ENCODE measurements at places on chromosomes 3 and 15. TPM values are rescaled to one million over a fixed set of nuclear protein-coding genes. Genes with fewer than 3 reads are reported as not detected.

- H3K27ac ChIP-seq, result no peak overlapping the region
- H3K4me3 ChIP-seq, result no peak overlapping the region
- H3K36me3 ChIP-seq, result no peaks in the 10 kb centered on the region
- no peaks in the 10 kb centered on the region for H3K27me3 ChIP-seq
- no peak for DNase-seq
- H3K4me1 ChIP-seq, result no peaks in the 10 kb centered on the region
Observed at GRCh38 chr3:38563070-38563885, 67.1 kb downstream of the EXOG start.

GRCh38 chr15:82662641-82663040 lies 15.5 kb upstream of the CPEB1 start:
- H3K36me3 ChIP-seq, result no peaks in the 10 kb centered on the region
- H3K27ac ChIP-seq, result no peak overlapping the region
- DNase-seq, result no peak
- H3K4me1 ChIP-seq, result no peaks in the 10 kb centered on the region
- H3K4me3 ChIP-seq, result no peak overlapping the region

DNA sequence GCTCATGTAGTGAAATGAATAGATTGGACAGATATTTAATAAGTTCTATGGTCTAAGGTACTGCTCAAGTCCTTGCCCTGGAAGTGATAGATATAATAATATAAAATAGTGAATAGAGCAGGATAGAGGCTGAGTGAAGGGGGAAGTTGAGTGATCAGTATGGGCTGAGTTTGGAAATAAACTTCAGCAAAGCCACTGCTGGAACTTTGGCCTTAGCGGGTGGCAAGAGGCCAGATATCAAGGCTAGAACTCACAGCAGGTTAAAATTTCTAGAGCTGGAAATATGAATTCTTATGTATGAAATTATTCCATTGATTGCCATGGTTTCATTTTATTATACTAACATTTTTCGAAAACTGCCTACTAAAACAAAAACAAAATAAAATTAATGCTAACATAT lies 267.6 kb upstream of the DPH6 start:
- no peak overlapping the region for H3K4me3 ChIP-seq
- H3K27ac ChIP-seq, result no peak overlapping the region
- no peaks in the 10 kb centered on the region for H3K36me3 ChIP-seq

GRCh38 chr15:91866971-91867372 lies 13.5 kb downstream of the SLCO3A1 start:
- H3K4me3 ChIP-seq, result no peak overlapping the region
- H3K36me3 ChIP-seq, result no peaks in the 10 kb centered on the region
- no peak for DNase-seq
- H3K4me1 ChIP-seq, result no peaks in the 10 kb centered on the region

DNA sequence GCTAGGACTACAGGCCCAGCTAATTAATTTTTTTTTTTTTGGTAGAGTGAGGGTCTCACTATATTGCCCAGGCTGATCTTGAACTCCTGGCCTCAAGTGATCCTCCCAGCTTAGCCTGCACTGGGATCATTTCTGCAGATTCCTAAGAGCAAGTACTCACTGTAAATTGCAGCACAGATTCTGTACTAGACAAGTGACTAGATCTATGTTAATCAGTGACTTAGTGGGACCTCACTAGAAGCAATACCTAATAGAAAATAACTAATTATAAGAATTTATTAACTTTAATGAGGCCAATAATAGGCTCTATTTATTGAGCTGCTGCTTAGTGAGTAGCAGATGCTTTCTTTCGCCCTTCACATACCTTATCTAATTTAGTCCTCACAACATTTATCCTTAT lies 10.6 kb upstream of the UTS2B start:
- H3K36me3 ChIP-seq, result no peaks in the 10 kb centered on the region
- H3K27me3 ChIP-seq, result no peaks in the 10 kb centered on the region
- no peak overlapping the region for H3K27ac ChIP-seq
- DNase-seq, result no peak

- H3K4me1 ChIP-seq, result no peaks in the 10 kb centered on the region
- H3K27ac ChIP-seq, result no peak overlapping the region
- no peak for DNase-seq
Observed at GRCh38 chr15:88539441-88539840, 7.0 kb downstream of the DET1 start.

DNA sequence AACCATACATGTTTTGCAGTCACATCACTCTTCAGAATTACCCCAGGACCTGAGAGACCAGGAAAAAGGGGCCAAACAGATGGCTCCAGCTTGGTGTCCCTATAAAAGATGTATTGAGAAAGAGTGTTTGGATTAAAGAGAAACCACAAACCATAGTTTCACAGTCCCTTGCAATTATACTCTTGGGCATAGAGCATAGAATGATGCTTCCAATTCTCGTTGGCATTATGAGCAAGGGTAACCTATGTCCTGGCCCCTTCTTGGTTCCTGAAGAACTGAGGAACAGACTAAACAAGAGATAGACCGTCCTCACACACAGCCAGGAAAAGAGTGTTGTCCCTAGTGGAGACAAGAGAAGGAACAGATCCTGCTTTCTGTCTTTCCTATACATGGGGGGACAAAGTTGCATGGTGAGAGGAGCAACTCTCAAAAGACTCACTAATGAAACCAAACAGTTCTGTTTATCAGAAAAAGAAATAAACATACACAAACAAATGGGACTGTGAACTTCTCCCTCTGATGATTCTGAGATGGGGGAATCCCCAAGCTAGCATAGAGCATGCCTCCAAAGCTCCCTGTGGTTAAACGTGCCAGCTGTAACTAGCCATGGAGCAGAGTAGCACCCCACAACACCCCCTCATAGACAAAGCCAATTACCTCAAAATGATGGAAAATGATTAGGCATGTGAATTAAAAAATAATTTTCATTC lies 908.6 kb downstream of the NTRK3 start:
- DNase-seq, result no peak
- H3K4me3 ChIP-seq, result no peak overlapping the region
- no peaks in the 10 kb centered on the region for H3K36me3 ChIP-seq
- H3K27me3 ChIP-seq, result no peaks in the 10 kb centered on the region
- no peak overlapping the region for H3K27ac ChIP-seq

DNA sequence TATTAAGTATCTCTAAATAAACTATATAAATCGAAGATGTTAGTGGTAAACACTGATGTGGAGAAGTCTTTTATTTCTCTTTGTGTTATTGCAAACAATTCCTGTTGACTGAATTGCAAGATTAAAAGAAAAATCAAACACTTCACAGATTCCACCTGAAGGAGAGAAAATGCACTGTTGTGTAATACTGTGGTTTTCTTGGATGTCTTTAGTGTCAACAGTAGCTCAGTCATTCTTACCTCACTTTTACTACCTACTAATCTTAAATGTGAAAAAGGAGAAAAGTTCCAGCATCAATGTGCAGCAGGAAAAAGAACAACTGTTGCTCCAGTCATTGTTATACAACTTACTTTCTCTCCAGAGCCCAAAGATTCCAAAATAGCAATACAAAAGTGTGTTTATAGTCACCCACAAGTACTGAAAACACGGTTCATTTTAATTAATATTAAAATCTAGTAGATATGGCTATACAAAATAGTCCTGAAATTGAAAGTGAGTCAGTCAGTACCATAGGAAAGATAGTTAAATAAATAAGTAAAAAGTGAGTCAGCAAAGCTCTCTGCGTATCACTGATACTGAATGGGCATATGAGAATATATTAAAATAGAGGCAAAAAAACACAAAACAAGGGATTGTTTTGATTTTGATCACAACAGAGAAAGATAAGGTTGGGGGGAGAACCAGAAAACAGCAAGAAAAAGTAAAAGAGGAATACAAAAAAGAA lies 90.5 kb upstream of the CSPG5 start:
- peaks cover 3% of the 10 kb centered on the region for H3K36me3 ChIP-seq
- no peak for DNase-seq
- H3K4me3 ChIP-seq, result no peak overlapping the region
- no peaks in the 10 kb centered on the region for H3K4me1 ChIP-seq
- H3K27me3 ChIP-seq, result no peaks in the 10 kb centered on the region
- no peak overlapping the region for H3K27ac ChIP-seq

Gene MB21D2
- polyA plus RNA-seq, result 0.33 TPM

Gene HYKK
- polyA plus RNA-seq, result 1.8 TPM

Gene SYNPR
- polyA plus RNA-seq, result not detected

Gene UBA7
- 14.6 TPM for polyA plus RNA-seq

Gene SKOR1
- 0.02 TPM for polyA plus RNA-seq

GRCh38 chr3:71537211-71537611 lies 46.3 kb downstream of the FOXP1 start:
- no peaks in the 10 kb centered on the region for H3K4me1 ChIP-seq
- no peak overlapping the region for H3K4me3 ChIP-seq
- no peak for DNase-seq
- no peaks in the 10 kb centered on the region for H3K27me3 ChIP-seq
- no peaks in the 10 kb centered on the region for H3K36me3 ChIP-seq

- no peak overlapping the region for H3K4me3 ChIP-seq
- H3K36me3 ChIP-seq, result no peaks in the 10 kb centered on the region
- H3K27me3 ChIP-seq, result no peaks in the 10 kb centered on the region
- H3K4me1 ChIP-seq, result peaks cover 10% of the 10 kb centered on the region
Observed at GRCh38 chr15:84840741-84841429, 23.7 kb downstream of the ALPK3 start.

DNA sequence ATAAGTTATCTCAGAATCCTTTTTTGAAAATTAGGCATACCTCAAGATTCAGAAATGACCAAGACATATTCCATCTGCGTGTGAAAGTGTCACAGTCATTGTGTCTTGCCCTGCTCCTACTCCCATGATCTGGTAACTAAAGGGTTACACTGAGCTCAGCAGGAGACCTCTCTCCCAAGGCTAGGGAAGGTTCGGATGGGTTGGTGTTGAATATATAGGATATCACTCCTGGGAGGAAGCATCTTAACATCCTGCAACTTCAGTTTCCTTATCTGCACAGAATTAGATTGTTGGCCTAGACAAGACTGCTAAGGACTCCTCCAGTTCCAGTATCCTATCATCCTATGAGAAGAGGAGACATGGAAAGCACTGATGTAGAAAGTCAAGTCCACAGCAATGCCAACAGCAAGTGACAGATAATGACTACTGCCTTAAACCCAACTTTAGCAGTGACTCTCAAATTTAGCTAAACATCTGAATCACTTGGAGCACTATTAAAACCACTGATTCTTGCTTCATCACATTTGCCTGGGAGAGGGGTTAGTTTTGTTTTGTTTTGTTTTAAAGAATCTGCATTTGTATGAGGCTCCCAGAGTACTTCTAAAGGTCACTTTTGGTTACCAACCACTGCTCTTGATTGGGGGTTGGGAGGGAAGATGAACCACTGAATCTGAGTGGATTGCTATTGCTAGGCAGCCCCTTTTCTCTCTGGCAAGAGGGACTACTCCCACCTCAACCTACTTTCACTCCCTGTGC lies 9.7 kb downstream of the ADAMTS9 start:
- H3K4me1 ChIP-seq, result no peaks in the 10 kb centered on the region
- H3K27ac ChIP-seq, result no peak overlapping the region
- H3K27me3 ChIP-seq, result no peaks in the 10 kb centered on the region
- DNase-seq, result no peak
- H3K36me3 ChIP-seq, result no peaks in the 10 kb centered on the region

Gene C3orf22
- not detected for polyA plus RNA-seq

Gene CCDC54
- polyA plus RNA-seq, result 0.21 TPM

Gene RYK
- polyA plus RNA-seq, result 7.5 TPM

GRCh38 chr3:194900854-194901522 lies 215.3 kb downstream of the FAM43A start:
- no peak overlapping the region for H3K4me3 ChIP-seq
- DNase-seq, result no peak
- no peaks in the 10 kb centered on the region for H3K27me3 ChIP-seq
- H3K27ac ChIP-seq, result no peak overlapping the region

- H3K27me3 ChIP-seq, result no peaks in the 10 kb centered on the region
- DNase-seq, result no peak
- H3K4me3 ChIP-seq, result no peak overlapping the region
- no peak overlapping the region for H3K27ac ChIP-seq
- no peaks in the 10 kb centered on the region for H3K4me1 ChIP-seq
- peaks cover 4% of the 10 kb centered on the region for H3K36me3 ChIP-seq
Observed at GRCh38 chr3:122498152-122498551, 16.6 kb downstream of the KPNA1 start.

All from liver (tissue), 10 donors.